ENCODE measurements at places on chromosomes 7 and 10.

DNA sequence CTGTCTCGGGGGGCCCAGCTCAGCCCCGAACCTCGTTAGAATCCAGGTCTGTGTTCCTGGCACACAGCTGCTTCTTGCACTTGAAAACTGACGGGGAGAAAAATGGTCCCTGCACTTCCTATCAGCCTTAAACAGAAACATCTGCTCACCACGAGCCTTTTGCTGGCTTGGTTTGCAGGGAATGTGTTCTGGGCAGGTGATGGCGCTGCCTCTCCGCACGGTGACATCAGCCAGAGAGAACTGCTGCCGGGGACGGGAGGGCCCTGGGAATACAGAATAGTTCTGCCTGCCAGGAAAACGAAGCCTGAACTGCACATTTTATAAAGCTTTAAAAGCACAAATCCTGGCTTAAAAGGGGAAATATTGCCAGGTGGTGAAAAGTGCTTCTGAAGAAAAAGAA lies 622.5 kb downstream of the TYW1 start:
- no peak for DNase-seq

- DNase-seq, result no peak
Observed at GRCh38 chr10:72245949-72246525, 27.7 kb upstream of the DDIT4 start.

DNA sequence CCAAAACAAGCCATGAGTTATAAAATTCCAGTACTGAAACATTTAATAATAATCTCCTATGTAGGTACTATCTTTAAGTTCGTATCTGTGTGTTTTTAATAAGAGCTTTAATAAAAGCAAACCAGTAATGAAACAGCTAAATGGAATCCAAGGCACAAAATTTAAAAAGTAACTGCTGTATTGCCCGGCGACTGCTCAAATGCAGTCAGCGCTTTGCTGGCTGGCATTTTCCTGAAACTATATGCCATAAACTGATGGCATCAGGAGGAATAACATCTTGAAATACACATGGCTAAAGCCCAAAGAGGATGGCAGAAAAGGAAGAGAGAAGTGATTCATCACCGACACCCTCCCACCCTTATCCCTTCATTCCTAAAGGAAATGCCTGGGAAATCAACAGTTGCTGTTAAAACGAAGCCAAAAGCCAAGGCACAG lies 133.1 kb downstream of the CUBN start:
- no peak for DNase-seq

GRCh38 chr7:108384716-108385483 lies 71.3 kb downstream of the NRCAM start:
- no peak for DNase-seq

Measured in stimulated activated CD4-positive, alpha-beta T cell treated with anti-CD3 and anti-CD28 coated beads, Interleukin-15, amount 100 ng/mL, for 48 hours (primary cell).